ENCODE measurements at places on chromosomes 4 and X.

GRCh38 chr4:181216501-181216900 is 1026.7 kb upstream of the TENM3 start:
- DNase-seq, result no peak

GRCh38 chrX:52577464-52578173 is 60.8 kb upstream of the XAGE1B start:
- no peak for DNase-seq

GRCh38 chr4:145822581-145822980 is 116.0 kb downstream of the ZNF827 start:
- DNase-seq, result no peak

DNA sequence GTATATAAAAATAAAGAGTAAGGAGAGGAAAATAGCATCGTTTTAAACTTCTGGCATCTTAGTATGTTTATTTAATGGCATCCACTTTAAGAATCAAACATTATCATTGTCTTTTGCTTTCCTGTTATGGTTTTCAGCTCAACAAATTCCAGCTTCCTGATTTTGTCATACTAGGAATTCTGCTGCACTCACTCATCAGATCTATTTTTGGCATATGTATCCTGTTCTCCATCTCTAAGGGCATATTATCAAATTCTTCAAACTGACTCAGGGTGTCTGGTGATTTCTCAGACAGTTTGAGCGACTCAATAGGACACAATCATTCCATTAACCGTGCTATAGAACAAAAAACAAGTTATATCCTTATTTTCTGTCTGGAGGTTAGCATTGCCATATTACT is 248.5 kb upstream of the DIAPH2 start:
- no peak for DNase-seq

DNA sequence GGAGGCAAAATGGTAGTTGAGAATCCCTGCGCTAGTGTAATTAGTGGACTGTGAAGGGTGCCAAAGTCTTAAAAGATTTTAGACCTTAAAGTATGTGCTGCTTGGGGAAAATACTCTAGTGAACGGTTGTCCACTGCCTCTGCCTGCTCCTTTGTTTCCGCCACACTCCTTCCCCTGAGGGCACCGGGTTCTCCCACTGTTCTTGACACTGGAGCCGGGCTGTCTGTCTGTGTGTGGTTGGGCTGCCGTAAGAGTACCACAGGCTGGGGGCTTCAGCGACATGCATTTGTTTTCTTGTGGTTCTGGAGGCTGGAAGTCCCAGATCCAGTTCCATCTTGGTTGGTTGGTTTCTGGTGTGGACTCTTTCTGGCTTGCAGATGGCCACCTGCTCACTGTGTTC is 76.2 kb downstream of the CLDN34 start:
- DNase-seq, result no peak

DNA sequence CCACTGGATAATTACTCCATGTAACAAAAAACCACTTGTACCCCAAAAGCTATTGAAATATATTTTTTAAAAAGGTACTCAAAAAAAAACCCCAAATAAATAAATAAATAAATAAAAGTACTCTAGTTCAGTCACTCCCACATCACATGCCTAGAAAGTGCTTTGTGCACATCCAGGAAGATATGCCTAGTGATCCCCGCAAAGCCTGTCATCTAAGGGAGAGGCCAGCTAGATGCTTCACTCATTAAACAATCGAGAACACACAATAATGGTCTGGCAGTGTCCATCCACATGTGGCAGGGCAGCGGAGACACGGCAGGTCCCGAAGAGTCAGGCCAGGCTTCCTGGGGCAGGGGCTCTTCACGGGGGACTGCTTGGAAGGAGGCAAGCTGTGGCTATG is 47.6 kb downstream of the RAB33B start:
- DNase-seq, result no peak

- no peak for DNase-seq
Measured at GRCh38 chrX:55715847-55716246, 1.7 kb upstream of the RRAGB start.

DNA sequence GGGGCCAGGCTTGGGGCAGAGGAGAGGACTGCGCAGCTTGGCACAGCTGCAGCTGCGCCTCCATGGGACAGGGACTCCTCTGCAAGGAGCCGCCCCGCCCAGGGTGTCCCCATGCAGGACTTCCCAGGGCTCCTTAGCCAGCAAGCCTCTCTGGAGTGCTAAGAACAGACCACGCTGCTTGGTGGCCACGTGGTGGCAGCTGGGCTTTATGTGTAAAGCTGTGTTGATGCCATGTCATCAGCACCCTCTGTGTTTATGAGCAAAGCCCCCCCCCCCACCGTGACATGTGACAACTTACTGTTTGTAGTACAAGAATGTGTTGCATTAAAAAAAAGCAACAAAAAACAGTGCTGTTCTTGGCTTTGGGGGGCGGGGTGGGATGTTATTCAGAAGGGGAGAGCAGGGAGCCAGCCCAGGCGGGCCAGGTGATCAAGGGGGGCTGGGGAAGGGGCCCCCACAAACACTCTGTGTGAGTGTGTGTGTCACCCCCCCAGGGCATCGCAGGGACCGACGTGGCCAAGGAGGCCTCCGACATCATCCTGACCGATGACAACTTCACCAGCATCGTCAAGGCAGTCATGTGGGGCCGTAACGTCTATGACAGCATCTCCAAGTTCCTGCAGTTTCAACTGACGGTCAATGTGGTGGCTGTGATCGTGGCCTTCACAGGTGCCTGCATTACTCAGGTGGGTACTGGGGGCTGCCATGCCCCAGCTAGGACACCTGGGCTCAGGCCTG is 40.3 kb downstream of the ATP2B3 start:
- no peak for DNase-seq

GRCh38 chrX:44914532-44915198 is 41.7 kb downstream of the KDM6A start:
- no peak for DNase-seq

GRCh38 chr4:6986072-6986780 is 56.9 kb upstream of the TADA2B start:
- DNase-seq, result no peak

GRCh38 chr4:121688701-121689100 is 8.1 kb downstream of the ANXA5 start:
- no peak for DNase-seq

- DNase-seq, result no peak
Measured at GRCh38 chr4:152512483-152512882, 23.4 kb downstream of the FBXW7 start.

DNA sequence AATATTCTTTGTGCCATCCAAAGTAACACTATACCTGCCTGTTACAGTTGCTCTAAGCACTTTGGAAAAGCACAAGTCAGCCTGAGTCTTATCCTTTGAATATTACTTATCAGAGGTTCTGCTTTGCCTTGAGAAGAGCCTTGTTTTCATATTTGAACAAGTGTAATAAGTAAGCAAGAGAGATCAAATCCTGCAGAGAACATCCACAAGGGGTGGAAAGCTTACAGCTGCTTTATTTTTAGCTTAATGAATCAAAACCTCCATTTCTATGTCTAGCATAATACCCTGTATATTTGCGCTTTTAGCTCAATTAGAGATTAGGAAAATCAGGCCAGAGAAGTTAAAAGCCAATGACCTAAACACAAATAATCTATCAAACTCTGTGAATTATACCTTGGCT is 139.8 kb downstream of the CDS1 start:
- no peak for DNase-seq

GRCh38 chrX:95318882-95319281 is 1365.8 kb upstream of the DIAPH2 start:
- no peak for DNase-seq

- DNase-seq, result no peak
Measured at GRCh38 chr4:73866246-73866645, 2.9 kb upstream of the CXCL1 start.

GRCh38 chr4:88653371-88653946 is 44.2 kb downstream of the NAP1L5 start:
- no peak for DNase-seq

Data from activated gamma-delta T cell treated with anti-CD3 and anti-CD28 coated beads, Interleukin-2, amount 50 U/mL, for 16 hours (primary cell).